RPMI7951 (cell line): ENCODE measurements at places on chromosomes 7 and 10.

- no peak for DNase-seq
Observed at GRCh38 chr7:16353226-16353625, 68.1 kb downstream of the CRPPA start.

GRCh38 chr10:119761106-119761505, 35.3 kb downstream of the INPP5F start:
- peak; percentile 61 for DNase-seq

DNA sequence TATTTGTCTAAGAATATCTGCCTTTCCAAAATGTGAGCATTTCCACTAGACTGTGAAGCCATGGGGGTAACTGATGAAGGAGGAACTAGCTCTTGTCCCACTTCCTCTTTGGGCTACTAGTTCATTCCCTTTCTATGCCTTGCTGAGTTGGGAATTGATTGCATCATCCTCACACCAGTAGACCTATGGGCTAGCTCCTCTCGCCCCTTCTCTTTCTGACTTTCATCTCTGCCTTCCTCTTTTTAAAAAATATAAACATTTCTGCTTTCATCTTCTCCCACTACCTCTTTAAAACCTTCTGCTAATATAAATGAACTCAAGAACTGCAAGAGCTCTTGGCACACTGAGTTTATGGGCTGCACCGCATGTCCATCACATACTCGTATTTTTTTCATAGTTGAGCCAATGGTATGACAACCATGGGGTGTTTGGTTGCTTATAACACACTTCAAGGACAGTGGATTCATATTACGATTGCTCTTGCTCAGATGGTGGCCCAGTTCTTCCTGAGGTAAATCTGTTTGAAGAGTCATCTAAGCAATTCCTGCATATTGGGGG, 182.0 kb downstream of the REEP3 start:
- DNase-seq: no peak

DNA sequence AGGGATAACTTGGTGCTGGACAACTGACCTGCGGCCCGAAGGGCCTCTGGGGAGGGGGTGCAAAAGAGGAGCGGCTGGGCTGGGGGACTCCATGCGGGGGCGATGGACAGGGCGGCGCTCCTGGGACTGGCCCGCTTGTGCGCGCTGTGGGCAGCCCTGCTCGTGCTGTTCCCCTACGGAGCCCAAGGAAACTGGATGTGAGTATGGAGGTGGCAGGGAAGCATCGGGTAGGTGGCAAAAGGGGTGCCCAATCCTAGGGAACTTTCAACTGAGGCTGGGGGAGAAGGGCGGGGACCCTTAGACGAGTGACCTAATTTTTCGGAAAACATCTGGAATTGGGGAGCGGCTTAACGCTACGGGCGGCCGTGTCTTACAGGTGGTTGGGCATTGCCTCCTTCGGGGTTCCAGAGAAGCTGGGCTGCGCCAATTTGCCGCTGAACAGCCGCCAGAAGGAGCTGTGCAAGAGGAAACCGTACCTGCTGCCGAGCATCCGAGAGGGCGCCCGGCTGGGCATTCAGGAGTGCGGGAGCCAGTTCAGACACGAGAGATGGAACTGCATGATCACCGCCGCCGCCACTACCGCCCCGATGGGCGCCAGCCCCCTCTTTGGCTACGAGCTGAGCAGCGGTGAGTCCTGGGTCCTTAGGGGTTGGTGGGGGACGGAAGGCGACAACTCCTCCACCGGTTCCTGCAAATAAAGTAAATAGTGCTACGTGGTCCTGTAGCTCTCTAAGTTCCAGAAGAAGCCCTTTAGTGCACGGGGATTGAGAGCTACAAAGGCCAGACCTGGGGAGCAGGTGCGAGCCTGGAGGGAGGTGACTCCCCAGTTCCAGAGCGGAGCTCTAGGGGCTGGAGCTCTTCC, 622 bp downstream of the WNT16 start:
- DNase-seq: peak; percentile 33

DNA sequence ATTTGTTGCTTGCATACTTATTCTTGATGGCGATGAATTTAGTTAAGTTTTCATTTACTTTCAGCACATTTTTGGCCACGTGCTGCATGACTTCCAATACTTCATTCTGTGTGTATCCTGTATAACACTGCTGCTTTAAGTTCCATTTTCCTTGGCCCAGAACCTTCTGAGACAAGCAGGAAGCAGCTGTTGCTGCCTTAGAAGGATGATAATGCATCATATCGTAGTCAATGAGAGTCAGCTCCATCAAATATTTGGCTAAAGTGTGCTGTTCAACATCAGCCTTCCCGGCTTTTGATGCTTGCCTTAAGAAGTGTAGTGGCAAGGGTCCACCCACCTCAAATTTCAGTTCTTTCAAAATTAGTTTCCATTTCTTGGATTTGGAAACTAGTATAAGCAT, 59.2 kb upstream of the GLCCI1 start:
- DNase-seq: no peak

DNA sequence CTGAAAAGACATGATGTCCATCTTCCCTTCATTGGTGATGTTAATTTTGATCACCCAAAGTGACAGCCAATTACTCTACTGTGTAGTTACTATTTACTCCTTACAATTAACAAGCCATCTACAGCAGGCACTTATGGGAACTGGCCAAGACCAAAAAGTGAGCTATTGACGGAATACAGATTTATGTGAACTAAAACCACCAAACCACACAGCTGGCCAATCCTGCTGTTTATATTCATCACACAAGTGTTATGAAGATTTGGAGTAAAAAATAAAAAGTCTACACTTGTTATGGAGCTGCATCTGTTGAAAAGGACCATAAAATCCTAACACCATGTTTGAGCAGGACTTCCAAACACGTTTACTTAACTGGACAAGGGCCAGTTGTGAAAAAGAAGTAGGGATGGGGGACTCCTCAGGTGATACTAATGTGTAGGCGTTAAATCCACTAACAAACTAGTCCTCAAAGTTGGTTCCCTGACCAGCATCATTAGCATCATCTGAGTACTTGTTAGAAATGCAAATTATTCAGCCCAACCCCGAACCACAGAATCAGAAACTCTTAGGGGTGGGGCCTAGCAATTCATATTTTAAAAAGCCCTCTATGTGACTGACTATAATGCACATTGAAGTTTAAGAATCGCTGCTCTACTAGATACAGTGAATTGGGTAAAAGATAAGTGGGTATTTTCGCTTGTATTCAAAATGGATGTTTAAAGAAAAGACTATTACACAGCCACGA, 11.6 kb downstream of the MCMBP start:
- no peak for DNase-seq
